LoVo (cell line): ENCODE measurements at places on chromosomes 1 and 21.

- DNase-seq: peak; percentile 3
These were observed 467.5 kb upstream of the CXADR start for GRCh38 chr21:17045214-17045853.

DNA sequence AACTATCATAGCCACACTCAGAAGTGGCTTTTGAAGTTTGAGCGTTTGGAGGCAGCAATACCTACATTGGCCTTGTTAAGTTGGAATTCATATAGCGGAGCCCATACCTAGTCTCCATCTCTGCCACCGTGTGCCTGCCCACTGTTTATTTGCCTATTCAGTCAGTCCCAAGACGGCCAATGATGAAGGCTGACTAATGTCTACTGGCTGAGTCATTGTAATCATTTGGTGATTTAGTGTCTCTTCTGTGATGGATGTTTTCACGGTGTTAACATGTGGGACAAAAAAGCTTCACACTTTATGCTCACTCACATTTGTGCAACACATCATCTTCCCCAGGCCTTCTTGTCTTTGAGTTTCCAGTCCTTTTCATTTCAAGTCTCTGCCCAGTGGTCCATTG, 92.6 kb upstream of the PBX1 start:
- no peak for DNase-seq

GRCh38 chr1:11764115-11764514, 2.1 kb downstream of the C1orf167 start:
- no peak for DNase-seq

DNA sequence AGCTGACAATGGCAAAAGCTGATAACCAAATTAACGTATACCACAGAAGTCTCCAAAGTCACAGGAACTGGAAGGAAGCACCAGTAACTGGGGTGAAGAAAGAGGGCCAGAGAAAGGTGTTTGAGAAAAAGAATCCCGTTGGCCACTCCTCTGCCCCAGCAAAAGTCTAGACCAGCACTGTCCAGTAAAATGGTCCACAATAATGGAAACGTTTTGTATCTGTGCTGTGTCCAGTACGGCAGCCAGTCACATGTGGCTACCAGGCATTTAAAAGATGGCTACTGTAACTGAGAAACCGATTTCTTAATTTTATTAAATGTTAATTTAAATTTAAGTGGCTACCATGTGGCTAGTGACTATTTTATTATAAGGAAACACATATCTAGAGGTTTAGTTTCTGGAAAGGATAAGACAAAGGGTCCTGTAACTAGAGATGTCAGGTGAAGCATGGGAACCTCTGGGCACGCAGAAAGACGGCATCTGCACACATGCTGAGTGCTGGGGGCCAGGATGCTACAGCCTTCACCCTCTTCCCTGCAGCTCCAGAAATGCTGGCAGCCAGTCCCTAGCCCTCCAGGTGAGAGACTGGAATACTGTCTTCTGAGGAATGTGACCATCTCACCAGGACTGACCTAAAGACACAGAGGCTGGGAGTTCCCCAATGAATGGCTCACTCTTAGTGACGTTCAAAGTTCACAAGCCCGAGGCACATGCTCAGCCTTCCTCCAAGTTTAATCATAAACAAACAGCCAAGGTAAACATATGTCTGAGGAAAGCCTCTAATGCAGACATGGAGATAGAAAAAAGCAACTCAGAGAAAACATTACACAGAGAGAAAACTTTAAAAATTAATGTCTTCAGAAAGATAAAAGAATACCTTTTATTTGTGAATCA, 50.7 kb downstream of the JAK1 start:
- peak; percentile 87 for DNase-seq

DNA sequence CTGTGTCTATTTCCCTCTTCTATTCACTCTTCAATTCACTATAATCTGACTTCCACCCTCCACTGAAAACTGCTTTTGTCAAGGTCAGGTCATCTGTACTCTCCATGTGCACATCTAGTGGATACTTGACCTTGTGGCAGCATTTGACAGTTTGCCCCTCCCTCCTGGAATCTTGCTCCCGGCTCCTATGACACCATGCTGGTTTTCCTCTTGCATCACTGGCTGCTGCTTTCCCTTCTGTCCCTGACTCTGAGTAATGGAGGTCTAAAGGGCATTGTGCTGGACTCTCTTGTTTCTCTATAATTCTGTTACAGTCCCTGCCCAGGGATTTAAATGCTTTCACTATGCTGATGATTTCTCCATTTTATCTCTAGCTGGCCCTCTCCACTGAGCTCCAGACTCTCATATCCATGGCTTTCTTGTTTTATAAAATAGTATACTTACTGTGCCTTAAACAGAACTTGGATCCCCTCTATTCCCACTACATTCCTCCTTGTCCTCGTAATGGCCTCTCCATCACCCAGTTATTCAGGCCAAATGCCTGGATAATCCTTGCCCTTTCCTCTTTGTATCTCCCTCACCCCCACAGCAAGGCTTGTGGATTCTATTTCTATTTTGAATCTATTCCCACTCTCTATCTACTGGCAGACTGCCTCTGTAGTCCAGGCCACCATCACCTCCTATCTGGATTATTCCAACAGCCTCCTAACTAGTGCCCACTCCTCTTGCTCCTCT, 36.8 kb upstream of the PODN start:
- no peak for DNase-seq

DNA sequence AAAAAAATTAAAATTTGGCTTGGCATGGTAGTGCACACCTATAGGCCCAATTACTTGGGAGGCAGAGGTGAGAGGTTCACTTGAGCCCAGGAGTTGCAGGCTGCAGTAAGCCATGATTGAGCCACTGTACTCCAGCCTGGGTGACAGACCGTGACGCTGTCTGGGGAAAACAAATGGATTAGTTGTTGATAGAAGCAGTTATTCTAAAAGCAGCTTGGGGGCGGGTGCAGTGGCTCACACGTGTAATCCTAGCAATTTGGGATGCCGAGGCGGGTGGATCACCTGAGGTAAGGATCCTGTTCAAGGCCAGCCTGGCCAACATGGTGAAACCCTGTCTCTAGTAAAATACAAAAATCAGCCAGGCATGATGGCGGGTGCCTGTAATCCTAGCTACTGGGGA, 40.3 kb downstream of the KIF1B start:
- DNase-seq: no peak

GRCh38 chr1:184019506-184019905, 18.0 kb downstream of the COLGALT2 start:
- no peak for DNase-seq

DNA sequence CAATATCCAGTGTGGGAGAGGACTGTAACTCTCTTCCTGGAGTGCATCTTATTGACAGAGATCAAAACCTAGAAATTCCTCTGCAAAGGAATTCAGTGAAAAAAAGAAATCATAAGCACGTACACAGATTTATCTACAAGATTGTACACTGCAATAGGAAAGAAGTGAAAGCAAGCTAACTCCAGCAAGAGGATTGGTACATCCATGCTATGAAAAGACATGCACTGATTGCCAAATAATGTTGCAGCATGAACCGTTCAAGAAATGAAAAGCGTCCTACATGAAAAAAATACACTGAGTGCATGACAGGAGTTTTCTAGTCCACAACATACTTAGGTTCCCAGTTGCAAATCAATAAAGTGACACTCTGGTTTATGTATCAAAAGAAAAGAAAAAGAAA, 1.9 kb upstream of the MGST3 start:
- no peak for DNase-seq

DNA sequence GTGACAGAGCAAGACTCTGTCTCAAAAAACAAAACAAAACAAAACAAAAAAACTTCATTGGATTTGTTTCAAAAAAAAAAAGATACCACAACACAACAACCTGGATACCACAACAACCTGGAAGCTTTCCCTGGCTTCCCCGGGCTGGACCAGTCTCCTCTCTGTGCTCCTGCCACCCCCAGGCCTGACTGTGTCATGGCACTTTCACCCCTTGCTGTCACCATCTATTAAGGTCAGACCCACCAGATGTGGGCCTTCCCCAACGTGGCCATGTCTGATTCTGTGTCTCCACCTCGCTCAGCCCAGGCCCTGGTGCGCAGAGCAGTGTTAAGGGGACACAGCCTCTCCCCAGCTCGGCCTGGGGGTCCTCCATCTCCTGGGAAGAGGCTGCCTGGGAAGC, 28.3 kb upstream of the ACOT11 start:
- DNase-seq: no peak

- DNase-seq: no peak
These were observed 463.5 kb downstream of the LMO4 start for GRCh38 chr1:87791931-87792740.

- no peak for DNase-seq
These were observed 1265.3 kb upstream of the ADGRL2 start for GRCh38 chr1:80535466-80535865.

DNA sequence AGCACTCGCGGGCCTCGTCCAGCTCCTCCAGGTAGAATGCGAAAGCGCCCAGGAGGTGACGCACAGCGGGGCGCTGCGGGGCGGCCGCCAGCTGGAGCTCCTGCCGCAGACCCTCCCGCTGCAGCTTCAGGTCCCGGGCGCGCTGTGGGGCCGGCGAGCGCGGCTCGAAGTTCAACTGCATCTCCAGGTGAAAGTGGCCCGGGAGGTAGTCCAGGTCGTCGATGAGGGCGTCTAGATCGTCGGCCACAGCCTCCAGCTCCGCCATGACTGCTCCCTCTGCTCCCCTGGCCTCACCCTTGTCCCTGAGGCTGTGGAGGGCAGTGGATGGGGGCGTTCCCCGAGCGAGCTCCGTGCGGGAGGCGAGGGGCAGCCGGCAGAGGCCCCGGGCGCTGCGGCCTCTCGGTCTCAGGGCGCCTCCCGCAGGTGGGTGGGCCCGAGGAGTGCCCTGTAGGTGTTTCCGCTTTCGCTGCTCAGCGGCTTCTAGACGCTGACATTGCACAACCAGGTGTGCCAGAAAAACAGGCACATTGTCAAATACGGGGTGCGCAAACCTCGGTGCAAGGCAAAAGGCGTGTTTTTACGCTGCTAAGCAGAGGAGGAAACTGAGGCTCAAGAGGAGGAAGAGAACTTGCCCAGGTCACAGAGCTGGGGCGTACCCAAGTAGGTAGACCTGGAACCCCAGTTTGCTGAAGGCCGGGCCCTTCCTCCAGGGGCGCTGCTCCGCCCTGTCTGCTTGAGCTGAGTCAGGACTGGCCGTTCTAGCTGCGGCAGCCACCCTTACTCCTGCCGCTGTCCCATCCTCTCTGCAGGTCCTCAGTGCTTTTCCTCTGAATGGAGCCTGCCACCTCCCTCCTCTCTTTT, at the start of gene TTC22:
TTC22 (minus strand) TSS at position 425 of the 861 bp plus-strand sequence; CDS start at position 265, 160 bp downstream.
- DNase-seq: peak; percentile 79

GRCh38 chr1:22489278-22489677, 37.6 kb downstream of the ZBTB40 start:
- DNase-seq: no peak

DNA sequence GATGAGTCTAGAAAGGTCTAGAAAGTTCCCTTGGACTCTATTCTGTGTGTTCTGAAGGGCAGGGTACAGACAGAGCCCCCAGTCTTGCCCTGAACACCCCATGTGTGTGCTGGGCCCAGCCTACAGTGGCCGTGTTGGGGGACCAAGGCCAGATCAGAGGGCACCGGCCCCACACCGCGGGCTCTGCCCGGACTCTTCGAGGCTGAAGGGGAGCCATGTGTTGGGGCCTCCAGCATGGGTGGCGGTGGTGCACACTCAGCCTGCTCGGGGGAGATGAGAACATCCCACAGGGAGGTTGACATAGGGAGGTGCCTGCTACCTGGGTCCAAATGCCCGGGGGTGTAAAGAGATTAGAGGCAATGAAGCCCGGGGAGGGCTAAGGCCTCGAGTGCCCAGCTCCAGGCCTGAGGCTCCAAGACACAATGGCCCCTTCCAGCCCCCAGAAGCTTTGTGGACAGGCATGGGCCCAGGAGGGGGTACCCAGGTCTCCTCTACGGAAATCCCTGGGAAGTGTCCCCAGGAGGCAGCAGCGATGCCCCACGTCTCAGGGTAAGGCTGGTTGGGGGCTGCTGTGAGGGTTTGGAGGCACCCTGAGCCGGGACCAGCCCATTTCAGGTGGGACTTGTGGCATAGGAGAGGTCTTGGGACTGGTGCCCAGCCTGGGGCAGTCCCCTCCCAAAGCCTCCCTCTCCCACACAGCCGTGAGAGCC, 12.1 kb downstream of the ARHGEF16 start:
- DNase-seq: no peak

DNA sequence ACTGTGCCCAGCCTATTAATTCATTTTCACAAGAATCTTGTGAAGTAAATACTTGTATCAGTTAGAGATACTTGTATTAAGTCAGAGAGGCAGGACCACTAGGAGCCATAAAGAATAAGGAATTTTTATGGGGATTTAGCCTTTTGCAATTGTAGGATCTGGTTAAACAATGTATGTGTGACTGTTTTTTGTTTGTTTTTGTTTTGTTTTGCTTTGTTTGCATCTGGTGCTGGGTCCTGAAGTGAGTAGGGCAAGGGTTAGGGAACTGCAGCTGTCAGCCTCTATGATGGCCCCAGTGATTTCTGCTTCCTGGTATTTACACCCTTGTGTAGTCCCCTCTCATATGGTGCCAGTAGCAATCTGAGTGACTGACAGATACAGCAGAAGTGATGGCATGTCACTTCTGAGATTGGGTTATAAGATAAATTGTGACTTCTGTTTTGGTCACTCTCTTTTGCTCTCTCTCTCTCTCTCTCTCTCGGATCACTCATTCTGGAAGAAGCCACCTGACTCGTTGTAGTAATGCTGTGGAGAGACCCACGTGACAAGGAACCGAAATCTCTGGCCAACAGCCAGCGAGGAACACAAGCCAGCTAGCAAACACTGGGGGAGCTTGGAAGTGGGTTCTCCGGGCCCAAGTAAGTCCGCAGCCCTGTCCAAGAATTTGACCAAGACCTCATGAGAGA, 96.2 kb upstream of the MARK1 start:
- DNase-seq: no peak
